ENCODE measurements at places on chromosomes 6 and 20.

- DNase-seq: no peak
These were observed 447 bp downstream of the MCM3 start for GRCh38 chr6:52284131-52284459.

DNA sequence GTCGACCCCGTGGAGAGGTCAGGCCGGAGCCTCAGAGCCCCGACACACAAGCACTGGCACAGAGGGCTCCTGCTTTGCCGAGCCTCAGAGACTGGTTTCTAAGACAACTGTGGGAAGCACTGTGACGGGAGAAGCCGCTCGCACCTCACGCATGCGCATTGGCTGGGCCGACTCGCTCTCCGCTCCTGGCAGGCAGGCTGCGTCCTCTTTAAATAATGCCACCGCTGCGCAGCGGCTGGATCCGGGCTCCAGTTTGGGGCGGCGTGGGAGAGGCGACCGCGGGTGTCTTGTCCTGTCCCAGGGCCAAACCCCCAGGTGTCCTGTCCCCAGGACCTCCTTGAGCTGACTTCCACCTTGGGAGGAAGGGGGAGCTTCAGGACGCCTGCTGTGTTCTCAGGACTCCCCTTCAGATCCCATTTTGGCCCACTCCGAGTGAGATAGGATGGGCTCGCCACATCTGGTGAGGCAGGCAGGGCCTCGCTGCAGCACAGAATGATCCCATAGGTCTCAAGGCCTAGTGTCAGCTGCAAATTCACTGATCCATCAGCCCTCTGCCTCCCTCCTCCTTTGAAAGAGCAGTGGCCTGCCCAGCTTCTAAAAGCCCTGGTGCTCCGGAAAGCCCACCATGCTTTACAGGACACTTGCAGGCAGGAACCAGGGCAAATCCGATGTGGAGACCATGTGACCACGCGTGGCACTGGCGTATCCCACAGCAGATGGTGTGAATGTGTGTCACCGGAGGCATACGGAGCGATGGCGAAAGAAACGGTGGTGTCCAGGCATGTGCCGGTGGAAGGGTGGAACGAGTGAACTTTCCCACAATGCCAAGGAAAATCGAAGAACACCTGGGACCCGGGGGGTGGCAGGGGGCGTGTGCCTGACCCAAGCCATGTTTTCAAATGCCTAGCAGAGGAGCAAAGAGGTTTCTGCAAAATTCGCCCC, 169.3 kb upstream of the ZNF337 start:
- DNase-seq: no peak

DNA sequence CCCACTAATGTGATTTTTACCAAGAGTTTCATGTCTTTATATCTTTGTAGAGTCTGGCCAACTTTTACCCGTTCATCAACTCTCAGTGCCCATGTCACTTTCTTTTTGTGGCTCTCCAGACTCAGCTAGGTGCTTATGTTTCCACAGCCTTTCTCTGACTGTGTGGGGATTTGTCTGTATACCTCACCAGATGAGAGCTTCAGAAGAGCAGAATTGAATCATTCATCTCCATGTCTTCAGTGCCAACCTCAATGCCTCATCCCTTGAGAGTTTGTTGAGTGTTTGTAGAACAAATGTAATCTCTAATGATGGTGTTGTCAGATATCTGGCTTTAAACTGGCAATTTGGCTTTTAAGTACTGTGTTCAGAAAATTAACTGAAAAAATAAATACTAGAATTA, 16.8 kb upstream of the CCN2 start:
- DNase-seq: no peak

DNA sequence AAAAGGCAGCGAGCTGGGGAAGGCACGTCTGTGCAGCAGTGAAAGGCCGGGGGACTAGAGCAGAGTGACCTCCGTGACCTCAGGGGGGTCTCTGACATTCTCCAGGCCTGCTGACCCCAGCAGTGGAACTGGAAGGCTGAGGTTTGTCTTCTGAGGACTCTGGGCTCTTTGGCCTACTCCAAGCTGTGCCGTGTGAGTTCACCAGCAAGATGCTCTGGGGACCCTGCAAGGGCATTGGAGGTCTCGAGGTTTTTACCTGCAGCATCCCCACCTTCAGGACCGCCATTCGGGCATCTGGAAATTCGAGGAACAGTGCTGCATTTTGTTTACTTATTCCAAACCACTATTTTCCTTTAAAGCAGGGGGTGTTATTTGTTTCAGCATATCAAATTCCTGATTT, 140.9 kb downstream of the PHACTR3 start:
- DNase-seq: no peak

GRCh38 chr20:33554914-33555420, 65.1 kb downstream of the CBFA2T2 start:
- DNase-seq: peak; percentile 62

DNA sequence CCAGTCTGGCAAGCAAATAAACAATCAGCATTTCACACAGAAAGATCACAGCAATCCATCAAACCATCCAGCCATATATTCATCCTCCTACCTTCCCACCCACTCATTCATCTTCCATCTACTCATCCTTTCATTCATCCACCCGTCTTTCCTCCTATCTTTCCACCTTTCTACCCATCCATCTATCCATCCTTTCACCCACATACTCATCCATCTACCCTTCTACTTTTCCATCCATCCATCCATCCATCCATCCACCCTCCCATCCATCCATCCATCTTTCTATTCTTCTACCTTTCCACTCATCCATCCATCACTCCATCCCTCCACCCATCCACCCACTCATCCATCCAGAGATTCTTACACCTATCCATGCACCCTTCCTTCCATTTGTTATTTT, 49.3 kb downstream of the KIAA0319 start:
- DNase-seq: no peak

GRCh38 chr6:168299541-168300511, 19.8 kb downstream of the DACT2 start:
- DNase-seq: no peak

DNA sequence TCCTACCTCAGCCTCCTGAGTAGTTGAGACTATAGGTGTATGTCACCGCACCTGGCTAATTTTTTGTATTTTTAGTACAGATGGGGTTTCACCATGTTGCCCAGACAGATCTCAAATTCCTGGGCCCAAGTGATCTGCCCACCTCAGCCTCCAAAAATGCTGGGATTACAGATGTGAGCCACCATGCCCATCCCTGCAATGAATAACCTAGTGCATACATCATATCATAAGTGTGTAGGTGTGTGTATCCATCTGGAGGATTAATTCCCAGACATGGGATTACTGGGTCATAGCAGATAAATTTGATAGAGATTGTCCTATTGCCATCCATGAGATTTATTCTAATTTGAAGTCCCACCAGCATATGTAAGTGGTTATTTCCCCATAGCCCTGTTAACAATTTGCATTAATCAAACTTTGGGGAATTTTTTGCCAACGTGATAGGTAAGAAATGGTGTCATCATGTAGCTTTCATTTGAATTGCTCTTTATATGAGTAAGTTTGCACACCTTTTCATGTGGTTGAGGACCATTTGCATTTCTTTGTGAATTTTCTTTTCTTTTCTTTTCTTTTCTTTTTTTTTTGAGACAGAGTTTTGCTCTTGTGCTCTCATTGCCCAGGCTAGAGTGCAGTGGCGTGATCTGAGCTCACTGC, 29.9 kb upstream of the BACH2 start:
- no peak for DNase-seq

DNA sequence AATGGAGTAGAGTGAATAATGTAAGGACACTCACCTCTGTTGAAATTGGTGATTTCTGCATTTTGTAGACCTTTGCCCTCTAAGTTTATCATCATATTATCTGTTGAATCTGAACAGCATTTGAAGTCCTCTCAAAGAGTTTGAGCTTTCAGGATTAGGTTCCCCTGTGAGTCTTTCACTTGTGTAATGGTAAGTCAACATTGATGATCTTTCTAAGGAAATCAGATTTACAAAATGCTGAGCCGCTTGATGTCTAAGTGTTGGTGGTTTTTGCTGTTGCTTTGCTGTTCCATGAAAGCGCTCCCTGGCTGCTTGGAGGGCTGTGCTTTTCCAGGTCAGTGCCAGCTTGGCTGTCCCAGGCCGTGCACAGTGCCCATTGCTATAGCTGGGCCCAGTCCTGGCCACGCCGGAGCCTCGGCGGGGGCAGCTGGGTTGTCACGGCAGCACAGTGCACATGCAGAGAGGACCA, 33.8 kb upstream of the KIF25 start:
- DNase-seq: no peak

- DNase-seq: no peak
These were observed 103.8 kb upstream of the NAA20 start for GRCh38 chr20:19913349-19913748.

- no peak for DNase-seq
These were observed 287.3 kb upstream of the FOXQ1 start for GRCh38 chr6:1024587-1024986.

DNA sequence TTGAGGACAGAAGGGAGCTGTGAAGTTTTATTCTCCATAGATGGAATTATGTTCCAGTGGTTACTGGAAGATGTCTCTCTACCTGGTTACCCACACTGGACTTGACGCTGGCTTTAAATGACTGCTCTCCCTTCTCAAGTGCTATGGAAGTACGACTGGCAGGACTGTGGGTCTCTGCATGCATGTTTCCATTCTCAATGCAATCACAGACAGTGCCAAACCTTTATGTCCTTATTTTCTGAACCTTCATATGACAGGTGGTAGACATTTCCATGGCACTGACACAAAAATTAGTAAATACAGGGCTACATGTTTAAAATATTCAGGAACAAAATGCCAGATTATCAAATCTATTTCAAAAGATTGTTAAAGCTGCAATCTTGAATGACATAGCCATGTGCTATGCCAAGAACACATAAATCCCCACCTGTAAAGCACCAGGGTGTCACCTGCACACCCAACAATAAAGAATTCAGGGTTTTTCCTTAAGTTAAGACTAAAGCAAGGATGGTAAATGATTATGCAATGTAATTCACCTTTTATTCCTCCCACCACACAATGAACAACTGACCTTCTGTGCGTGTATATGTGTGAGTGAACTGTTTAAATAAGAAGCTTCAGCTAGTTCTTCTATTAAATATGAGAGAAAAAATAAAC, 153.3 kb upstream of the ENPP5 start:
- DNase-seq: no peak

- DNase-seq: no peak
These were observed 180.8 kb upstream of the CST7 start for GRCh38 chr20:24768201-24768636.

DNA sequence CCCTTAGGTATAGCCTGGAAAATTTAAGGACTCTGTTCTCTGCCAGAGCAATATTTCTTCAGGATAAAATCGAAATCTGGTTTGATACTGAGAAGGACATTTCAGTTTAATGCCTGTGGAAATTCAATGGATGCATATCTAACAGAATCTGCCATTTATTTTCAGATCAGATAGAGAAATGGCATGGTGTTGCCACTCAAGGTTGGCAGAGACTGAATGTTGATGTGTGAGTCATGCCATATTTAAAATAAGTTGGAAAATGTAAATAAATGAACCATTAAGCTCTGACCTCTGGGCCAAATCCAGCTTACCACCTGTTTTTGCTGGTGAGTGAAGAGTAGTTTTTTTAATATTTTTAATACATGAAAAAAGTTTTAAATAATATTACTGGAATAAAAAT, 594.6 kb downstream of the DOK5 start:
- DNase-seq: no peak

DNA sequence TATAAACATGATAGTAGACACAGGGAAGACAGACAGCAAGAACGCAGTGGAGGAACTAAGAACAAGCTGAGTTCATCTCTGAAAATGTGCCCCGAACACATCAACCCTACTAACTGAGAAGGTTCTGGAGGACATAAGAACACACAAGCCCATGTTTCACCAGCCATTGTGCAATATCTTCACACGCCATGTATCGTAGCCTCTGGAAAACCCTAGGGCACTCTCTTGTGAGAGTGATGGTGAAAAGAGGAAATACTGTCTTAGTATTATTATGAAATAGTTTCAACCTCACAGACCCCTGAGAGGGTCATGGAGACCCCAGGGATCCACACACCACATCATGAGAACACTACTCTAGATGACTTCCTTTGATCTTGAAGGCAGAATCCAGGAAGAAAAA, 26.1 kb upstream of the FOXF2 start:
- no peak for DNase-seq

DNA sequence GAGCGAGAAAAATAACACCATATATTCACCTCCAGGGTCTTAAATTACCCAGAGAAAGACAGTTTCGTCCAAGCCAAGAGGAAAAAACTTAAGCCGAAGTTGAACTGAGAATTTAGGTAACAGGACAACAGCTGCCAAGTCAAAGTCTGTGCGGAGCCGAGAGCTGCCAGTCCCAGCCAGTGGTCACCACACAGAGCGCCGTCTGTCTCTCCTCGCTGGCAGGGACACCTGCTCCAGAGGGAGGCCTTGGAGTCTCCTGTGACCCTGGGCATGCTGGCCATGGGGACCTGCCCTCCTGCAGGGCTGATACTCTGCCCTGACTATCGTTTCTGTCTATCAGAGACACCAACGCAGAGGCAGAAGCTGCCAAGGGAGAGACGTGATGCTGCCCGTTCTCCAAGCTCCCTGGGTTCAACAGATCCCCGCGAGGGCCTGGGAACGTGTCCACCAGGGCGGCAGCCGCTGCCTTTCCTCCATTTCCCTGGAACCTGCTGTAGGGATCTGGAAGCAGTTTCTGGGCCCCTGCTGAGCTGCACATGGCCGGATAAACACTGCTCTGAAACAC, 341.3 kb downstream of the SMOC2 start:
- no peak for DNase-seq

DNA sequence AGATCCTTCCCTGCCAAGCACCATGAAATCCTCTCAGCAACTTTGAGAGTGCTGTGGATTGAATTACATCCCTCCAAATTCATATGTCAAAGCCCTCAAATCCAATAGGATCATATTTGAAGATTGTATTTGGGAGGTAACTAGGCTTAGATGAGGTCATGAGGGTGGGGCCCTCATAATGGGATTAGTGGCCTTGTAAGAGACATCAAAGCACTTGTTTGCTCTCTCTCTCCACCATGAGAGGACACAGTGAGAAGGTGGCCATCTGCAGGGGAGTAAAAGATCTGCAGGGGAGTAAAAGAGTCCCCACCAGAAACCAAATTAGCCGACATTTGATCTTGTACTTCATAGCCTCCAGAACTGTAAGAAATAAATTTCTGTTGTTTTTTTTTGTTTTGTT, 298.2 kb downstream of the SAMD5 start:
- DNase-seq: no peak

DNA sequence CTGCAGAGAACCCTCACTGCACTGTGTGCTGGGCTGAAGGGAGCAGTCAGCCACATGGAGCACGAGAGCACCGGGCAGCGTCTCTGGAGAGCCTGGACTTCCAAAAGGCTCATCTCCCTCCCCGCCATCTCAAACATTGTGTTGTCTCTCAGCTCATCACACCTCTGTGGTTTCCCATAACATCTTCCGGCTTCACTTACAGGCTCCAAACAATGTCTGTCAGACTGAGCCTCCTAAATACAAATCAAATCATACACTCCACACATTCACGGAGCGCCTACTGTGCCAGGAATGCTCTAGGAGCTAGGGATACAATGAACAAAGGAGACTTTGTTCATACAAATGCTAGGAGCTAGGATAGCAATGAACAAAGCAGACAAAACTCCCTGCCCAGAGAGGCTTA, 398.0 kb downstream of the RNGTT start:
- DNase-seq: no peak

DNA sequence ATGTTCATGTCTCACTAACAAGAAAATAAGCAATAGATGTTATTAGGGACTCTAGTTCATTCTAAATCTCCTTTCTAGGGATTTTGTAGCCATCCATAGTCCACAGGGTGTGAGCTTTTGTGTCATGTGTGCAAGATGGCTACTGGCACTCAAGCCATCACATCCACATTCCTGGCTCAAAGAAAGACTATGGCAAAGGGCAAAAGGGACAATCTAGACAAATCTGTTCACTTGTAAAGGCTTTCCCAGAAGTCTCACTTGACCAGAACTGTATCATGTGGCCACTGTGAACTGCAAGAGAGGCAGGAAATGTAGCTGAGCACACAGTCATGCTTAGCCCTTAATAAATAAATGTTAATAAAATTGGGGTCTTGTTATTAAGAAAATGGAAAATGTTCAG, 212.6 kb upstream of the EXOC2 start:
- no peak for DNase-seq
